ENCODE measurements at places on chromosomes 1 and 21.

DNA sequence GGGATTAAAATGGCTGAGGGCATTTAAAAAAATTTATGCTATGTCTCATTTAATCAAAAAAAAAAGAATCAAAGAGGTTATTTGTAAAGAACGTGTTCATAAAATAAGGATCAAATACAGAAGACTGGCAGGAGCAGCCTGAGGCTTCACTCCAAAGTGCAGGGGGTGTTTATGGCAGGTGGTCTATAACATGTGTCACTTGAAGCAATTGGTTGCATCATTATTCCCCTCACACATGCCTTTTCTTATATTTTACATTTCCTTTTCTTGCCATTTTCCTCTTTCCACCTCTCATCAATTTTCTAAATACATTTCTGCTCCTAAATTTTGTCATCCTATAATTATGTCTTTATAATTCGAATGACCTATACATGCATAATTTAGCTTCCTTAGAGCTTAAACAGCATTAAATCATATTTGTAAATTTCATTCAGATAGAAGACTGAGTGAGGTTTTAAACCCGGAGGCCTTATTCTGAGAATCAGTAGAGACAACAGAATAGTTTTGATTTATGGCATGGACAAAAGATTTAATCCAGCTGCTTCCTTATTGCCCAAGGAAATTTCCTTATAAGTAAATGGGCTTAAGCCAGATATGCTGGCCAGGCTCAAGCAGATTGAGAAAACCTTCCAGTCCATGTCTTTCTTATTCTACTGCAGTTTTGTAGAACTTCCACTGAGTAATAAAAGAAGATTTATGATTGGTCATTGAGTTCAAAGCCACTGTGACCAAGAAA is 322.8 kb downstream of the TGFB2 start:
- DNase-seq: no peak

DNA sequence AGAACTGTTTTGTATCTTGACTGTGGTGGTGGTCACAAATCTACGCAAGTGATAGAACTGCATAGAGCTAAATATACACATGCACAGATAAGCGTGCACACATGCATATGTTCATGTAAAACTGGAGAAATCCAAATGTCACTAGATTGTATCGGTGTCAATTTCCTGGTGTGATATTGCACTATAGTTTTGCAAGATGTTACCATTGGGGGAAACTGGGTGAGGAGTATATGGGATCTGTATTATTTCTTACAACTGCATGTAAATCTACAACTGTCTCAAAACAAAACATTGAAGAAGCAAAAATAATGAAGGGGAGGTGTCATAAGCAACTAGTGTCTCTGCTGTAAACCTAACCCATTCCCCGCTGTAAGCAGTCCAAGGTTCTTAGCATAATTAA is 30.2 kb downstream of the FAM163A start:
- no peak for DNase-seq

- no peak for DNase-seq
These were observed 34.5 kb upstream of the C21orf91 start for GRCh38 chr21:17853393-17854275.

GRCh38 chr1:230701895-230702768 is 11.8 kb downstream of the AGT start:
- no peak for DNase-seq

DNA sequence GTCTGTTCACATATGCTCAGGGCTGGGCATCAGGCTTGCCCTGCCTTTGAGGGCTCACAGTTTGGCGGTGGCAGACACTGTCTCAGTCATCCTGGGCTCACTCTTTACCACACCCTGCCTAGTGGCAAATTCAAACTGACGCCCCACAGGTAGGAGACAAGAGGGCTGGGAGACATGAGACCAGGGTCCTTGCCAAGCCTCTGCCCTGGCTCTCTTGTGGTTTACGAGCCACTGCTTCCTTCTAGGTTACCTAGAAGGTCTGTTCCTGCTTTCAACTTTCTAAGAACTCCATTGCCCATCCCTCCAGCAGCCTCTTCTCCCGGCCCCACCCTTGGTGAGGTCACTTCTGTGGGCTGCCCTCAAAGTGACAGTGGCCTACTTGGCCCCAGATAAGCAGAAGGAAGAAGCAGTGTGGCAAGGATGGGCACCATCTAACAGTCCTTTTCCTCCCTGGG is 10.5 kb downstream of the KIF21B start:
- no peak for DNase-seq

GRCh38 chr1:119318466-119319309 is 49.9 kb upstream of the HAO2 start:
- no peak for DNase-seq

DNA sequence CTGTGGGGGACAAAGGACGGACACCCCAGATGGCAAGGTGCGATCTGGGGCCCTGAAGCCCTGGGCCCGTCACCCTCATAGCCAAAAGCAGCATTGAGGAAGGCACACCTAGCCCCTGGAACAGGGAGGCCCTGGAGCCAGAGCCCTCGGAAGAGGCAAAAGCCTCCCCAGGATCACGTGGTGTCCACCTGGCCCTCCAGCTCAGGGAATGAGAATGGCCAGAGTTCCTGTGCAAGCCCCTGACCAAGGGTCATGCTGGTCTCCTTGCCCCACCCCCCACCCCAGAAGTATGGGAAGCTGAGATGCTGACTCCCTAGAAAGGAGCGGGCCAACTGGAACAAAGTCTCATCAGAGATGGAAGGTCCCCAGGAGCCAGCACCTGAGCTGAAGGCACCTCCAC is 1.0 kb upstream of the PDZK1IP1 start:
- no peak for DNase-seq

DNA sequence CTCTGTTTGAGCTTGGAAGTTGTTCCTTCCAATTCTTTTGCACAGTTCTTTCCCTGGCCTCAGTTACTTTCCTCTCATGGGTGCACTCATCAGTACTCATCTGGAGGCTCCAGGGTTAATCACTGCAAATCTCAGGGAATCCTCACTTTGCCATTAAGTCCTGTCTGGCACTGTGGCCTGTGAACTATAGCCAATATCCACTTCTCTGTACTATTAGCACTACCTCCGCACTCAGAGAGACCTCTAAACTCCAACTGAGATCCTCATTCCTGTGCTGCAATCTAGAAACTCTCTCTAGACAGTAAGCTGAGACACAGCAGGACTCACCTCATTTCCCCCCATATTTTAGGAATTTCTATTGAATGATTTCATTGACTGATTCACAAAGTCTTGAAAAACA is 311.3 kb downstream of the NCAM2 start:
- no peak for DNase-seq

GRCh38 chr1:20174937-20175666 is 10.8 kb upstream of the UBXN10 start:
- DNase-seq: peak; percentile 27

- peak; percentile 26 for DNase-seq
These were observed 13.6 kb downstream of the FHAD1 start for GRCh38 chr1:15260418-15261154.

DNA sequence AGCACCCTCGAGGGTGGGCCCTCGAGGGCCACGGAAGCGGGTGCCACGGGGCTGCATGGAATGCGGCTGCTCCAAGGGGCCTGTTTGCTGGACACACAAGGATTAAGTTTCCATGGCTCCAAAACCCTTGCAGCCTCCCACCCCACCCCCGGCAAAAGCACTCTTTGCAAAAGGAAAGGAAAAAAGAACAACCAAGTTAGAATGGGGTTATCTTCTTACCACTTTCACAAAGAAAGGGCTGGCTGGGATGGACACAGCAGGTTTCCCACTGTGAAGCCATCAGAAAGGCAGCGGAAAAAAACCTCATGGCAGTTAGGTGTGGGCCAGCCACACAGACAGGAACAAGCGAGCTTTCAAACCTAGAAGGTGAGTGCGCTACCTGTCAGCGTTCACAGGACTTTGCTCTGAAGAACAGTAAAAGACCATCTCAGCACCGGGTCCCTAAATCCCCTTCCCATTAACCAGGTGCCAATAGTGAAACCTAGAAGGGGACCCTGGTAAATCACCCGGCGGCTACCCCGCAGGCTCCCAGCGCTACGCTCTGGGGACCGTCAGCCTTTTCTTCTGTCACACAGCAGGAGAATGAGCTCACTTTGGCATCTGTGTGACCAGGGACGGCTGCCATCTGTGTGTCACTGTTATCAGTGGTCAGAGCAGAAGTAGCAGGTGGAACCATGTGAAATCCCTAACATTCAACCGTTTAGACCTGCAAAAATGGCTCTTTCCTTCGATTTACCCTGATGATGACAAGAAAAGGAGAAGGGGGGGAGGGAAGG is 93.0 kb downstream of the SIM2 start:
- DNase-seq: no peak

All from AG08395 (cell line).